Endothelial cell (in vitro differentiated cells): ENCODE measurements at places on chromosomes 11 and 22.
A peak's percentile ranks its signal among the peaks of the same experiment; 100 is the strongest.

DNA sequence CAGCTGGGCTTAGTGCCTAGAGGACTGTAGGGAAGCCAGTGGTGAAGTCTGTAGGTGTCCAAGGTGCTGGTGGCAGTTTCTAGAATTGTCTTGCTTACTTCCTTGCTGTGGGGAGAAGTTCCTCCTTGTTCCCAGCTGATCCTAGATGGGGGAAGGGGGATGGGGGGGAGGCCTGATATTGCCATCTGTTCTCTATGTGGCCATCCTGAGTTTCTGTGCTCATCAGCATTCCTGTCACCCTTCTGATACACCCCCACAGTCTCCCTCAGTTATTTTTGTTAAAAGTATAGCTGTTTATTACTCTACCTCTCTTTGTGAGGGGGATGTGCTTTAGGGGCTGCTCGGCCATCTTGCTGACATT is 36.5 kb downstream of the MADD start:
- no peak overlapping the region for H3K27ac ChIP-seq
- H3K27me3 ChIP-seq: peaks cover 2% of the 10 kb centered on the region
- no peak for DNase-seq
- peaks cover 3% of the 10 kb centered on the region for H3K4me1 ChIP-seq

GRCh38 chr11:68412593-68413475 is 47.7 kb upstream of the PPP6R3 start:
- peaks cover 23% of the 10 kb centered on the region for H3K36me3 ChIP-seq
- no peaks in the 10 kb centered on the region for H3K4me1 ChIP-seq
- H3K27me3 ChIP-seq: peaks cover 9% of the 10 kb centered on the region
- H3K27ac ChIP-seq: no peak overlapping the region
- no peak for DNase-seq

DNA sequence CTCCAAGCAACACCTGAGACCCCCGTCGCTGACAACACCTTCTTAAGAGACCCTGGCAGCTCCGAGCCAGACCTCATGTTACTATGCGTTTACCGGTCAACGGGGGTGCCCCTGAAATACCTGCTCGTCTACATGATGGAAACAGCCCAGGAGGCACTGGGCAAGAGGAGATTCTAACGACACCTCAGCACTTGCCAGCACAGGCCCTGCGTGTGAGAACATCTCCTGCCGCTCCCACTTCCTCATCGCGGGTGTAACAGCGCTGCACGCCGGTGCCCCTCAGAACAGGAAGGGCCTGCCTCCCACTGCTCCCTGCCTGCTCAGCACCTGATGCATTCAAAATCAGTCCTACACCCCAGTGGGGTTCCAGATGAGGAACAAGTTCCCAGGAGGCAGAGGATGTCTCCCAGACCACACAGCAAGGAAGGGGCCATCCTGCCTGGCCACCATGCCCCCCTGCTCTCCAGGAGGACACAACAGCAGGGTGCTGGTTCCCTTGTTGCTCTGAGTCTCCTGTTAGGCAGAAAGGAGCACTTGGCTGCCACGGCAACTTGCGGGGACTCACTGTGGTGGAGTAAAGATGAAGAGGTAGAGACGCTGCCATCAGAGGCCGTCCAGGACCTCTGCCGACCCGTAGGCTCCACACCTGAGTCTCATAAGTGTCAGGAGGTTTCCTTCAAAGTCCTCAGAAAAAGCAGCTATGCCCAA is 2.1 kb downstream of the TOLLIP start:
- peaks cover 50% of the 10 kb centered on the region for H3K4me1 ChIP-seq
- no peak overlapping the region for H3K27ac ChIP-seq
- no peak for DNase-seq
- H3K36me3 ChIP-seq: peaks cover 11% of the 10 kb centered on the region
- H3K4me3 ChIP-seq: peak overlapping the region; percentile 85

GRCh38 chr11:129251067-129251466 is 58.9 kb upstream of the ARHGAP32 start:
- no peaks in the 10 kb centered on the region for H3K36me3 ChIP-seq
- H3K4me1 ChIP-seq: peaks cover 3% of the 10 kb centered on the region
- no peak for DNase-seq
- no peaks in the 10 kb centered on the region for H3K27me3 ChIP-seq
- no peak overlapping the region for H3K27ac ChIP-seq
- H3K4me3 ChIP-seq: no peak overlapping the region

GRCh38 chr11:38278457-38279141 is 1680.6 kb upstream of the RAG2 start:
- peaks cover 2% of the 10 kb centered on the region for H3K4me1 ChIP-seq
- DNase-seq: no peak
- H3K27ac ChIP-seq: no peak overlapping the region
- H3K4me3 ChIP-seq: no peak overlapping the region

DNA sequence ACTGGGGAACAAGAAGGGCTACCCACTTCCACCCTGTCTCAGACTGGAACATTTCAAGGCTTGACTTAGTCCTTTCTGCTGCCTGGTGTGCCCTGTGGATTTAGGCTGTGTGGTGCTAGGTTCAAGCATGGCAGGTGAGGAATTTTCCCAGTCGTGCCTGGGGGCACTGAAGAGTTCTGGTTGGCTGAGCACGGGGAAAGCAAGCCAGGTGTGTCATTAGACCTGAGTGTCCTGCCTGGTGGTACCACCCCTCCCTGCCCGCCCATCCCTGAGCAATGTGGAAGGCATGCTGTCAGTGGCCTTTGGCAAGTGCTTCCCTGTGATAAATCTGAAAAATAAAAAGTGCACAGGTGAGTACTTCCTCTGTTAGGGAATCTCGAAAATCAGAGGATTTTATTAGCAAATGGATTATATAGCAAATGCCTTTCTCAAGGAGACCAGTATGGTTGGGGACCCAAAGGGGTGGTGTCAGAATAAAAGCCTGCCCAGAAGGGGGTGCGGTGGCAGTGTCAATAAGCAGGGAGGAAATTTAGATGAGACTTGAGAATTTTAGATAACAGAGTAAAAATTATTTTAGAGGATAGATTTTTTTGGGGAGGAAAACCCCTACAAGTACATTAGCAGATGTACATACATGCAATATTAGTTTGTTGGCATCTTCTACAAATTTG is 22.8 kb downstream of the TEAD1 start:
- peak overlapping the region; percentile 8 for H3K4me3 ChIP-seq
- H3K4me1 ChIP-seq: peaks cover 87% of the 10 kb centered on the region
- H3K27ac ChIP-seq: peak overlapping the region; percentile 80
- H3K27me3 ChIP-seq: peaks cover 2% of the 10 kb centered on the region

DNA sequence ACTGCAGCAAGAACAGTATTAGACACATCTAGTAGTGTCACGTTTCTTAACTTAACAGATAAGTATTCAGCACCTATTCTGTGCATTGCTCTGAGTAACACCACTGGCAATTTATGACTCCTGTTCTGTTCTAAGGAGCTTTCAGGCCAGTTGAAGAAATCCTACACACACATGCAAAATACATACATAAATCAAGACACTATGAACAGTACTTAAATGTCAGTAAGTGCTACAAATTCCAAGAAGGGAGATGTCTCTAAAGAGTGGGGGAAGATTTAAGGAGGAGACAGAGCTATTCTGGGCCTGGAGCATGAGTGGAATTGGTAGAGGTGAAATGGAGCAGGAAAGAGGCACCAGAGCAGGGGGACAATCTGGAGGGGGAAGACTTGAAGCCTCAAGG is 46.2 kb upstream of the CLMP start:
- no peaks in the 10 kb centered on the region for H3K27me3 ChIP-seq
- no peaks in the 10 kb centered on the region for H3K36me3 ChIP-seq
- H3K27ac ChIP-seq: no peak overlapping the region
- H3K4me3 ChIP-seq: no peak overlapping the region
- DNase-seq: no peak

GRCh38 chr22:43455846-43456245 is 44.0 kb downstream of the MPPED1 start:
- H3K27me3 ChIP-seq: no peaks in the 10 kb centered on the region
- no peak overlapping the region for H3K27ac ChIP-seq
- no peak overlapping the region for H3K4me3 ChIP-seq
- H3K36me3 ChIP-seq: no peaks in the 10 kb centered on the region
- H3K4me1 ChIP-seq: no peaks in the 10 kb centered on the region
- no peak for DNase-seq

- H3K4me1 ChIP-seq: peaks cover 17% of the 10 kb centered on the region
- H3K4me3 ChIP-seq: no peak overlapping the region
- peak overlapping the region; percentile 67 for H3K27ac ChIP-seq
- H3K27me3 ChIP-seq: peaks cover 9% of the 10 kb centered on the region
- no peak for DNase-seq
Measured at GRCh38 chr11:1047595-1048156, 11.2 kb upstream of the MUC6 start.

DNA sequence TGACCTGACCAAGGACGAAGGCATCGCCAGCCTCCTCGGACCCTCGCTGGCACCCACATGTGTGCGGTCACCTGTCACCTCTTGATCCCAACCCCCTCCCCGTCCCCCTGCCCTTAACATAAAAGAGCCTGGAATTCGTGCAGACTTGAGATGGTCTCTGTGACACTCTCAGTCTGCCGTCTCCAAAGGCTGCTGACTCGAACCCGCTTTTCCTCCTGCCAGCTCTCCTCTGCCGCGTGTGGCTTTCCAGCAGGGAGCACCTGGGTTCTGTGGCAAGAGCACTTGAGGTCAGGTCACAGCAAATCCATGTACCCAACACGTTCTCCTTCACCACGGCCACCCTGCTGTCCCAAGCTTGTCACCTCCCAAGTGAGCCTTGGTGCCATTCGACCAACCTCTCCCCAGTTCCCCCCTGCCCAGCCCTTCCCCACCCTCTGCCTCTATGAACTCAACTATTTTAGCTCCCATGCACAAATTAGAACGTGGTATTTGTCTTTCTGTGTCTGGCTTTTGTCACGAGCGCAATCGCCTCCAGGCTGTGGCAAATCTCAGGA is 207.6 kb downstream of the BRD1 start:
- H3K4me1 ChIP-seq: peaks cover 3% of the 10 kb centered on the region
- H3K4me3 ChIP-seq: no peak overlapping the region
- H3K36me3 ChIP-seq: peaks cover 6% of the 10 kb centered on the region

DNA sequence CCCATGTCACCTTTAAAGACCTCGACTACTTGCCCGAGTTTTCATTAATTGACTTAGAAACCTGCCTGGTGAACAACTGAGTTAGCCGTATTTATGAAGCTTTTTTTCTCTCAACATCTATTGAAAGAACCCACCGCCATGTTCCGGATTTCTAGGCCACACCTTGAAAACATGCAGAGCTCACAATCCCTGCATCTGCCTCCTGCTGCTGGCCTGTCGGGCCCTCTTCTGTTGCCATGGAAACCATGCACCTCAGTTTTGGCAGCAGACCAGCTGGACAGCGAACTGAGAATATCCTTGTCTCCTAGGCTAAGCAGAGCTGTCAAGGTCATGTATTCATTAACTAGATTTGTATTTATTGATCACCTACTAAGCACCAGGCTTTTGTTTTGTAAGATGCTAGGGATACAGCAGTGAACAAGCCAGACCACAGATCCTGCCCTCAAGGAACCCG is 4.3 kb upstream of the PATZ1 start:
- no peaks in the 10 kb centered on the region for H3K36me3 ChIP-seq
- H3K27ac ChIP-seq: no peak overlapping the region
- H3K4me1 ChIP-seq: peaks cover 4% of the 10 kb centered on the region
- no peak for DNase-seq
- H3K4me3 ChIP-seq: no peak overlapping the region
- H3K27me3 ChIP-seq: peaks cover 4% of the 10 kb centered on the region

GRCh38 chr11:122803716-122804115 is 34.6 kb upstream of the CRTAM start:
- H3K36me3 ChIP-seq: peaks cover 17% of the 10 kb centered on the region
- H3K4me1 ChIP-seq: peaks cover 32% of the 10 kb centered on the region
- peaks cover 5% of the 10 kb centered on the region for H3K27me3 ChIP-seq
- no peak for DNase-seq
- H3K27ac ChIP-seq: peak overlapping the region; percentile 95
- H3K4me3 ChIP-seq: peak overlapping the region; percentile 18

- no peak for DNase-seq
- peaks cover 10% of the 10 kb centered on the region for H3K27me3 ChIP-seq
- H3K36me3 ChIP-seq: peaks cover 3% of the 10 kb centered on the region
- H3K4me3 ChIP-seq: no peak overlapping the region
- H3K4me1 ChIP-seq: peaks cover 17% of the 10 kb centered on the region
Measured at GRCh38 chr22:30809086-30809485, 114.4 kb downstream of the OSBP2 start.

- H3K27ac ChIP-seq: no peak overlapping the region
- peak overlapping the region; percentile 81 for H3K4me3 ChIP-seq
- DNase-seq: peak; percentile 37
- peaks cover 11% of the 10 kb centered on the region for H3K27me3 ChIP-seq
- peaks cover 17% of the 10 kb centered on the region for H3K4me1 ChIP-seq
Measured at GRCh38 chr11:67504005-67504949, 886 bp downstream of the PITPNM1 start.

GRCh38 chr11:36092314-36093030 is 148.6 kb downstream of the LDLRAD3 start:
- peaks cover 22% of the 10 kb centered on the region for H3K4me1 ChIP-seq
- peak overlapping the region; percentile 13 for H3K27ac ChIP-seq
- peaks cover 31% of the 10 kb centered on the region for H3K36me3 ChIP-seq

GRCh38 chr22:36156515-36157419 is 3.8 kb downstream of the APOL3 start:
- peak overlapping the region; percentile 96 for H3K27ac ChIP-seq
- DNase-seq: peak; percentile 74
- peaks cover 33% of the 10 kb centered on the region for H3K4me1 ChIP-seq
- H3K4me3 ChIP-seq: peak overlapping the region; percentile 34
- H3K36me3 ChIP-seq: no peaks in the 10 kb centered on the region
- peaks cover 11% of the 10 kb centered on the region for H3K27me3 ChIP-seq
